Fibroblast of gingiva (primary cell): ENCODE measurements at places on chromosomes 11 and 22.
A peak's percentile ranks its signal among the peaks of the same experiment; 100 is the strongest.

DNA sequence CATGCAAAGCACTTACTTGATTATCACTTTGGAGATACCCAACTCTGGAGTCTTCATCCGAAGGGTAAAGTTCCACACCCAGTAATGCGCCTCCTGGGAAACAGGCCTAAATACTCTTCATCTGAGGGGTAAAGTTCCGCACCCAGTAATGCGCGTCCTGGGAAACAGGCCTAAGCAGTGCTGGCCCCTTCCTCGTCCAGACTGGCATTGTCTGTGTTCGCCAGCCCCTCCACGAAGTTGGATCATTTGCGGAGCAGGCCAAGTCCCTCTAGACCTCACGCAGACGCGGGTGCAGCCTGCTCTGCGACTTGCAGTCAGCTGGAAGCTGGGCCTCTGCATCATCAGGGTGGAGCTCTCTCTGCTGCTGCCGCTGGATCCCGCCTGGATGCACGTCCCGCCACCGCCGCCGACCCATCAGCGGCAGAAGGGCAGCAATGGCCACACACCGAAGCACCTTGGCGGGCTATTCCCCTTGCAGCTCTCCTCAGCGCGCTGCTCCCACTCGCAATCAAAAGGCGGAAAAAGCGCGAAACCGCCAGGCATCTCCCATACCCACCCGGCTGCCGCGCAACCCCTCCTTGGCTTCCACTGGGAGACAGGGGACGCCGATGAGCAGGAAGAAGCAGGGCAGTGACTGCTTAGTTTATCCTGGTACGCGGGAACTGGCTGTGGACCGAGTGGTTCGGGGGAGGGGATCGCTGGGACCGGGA, 34.1 kb upstream of the GLYATL1 start:
- DNase-seq = no peak

DNA sequence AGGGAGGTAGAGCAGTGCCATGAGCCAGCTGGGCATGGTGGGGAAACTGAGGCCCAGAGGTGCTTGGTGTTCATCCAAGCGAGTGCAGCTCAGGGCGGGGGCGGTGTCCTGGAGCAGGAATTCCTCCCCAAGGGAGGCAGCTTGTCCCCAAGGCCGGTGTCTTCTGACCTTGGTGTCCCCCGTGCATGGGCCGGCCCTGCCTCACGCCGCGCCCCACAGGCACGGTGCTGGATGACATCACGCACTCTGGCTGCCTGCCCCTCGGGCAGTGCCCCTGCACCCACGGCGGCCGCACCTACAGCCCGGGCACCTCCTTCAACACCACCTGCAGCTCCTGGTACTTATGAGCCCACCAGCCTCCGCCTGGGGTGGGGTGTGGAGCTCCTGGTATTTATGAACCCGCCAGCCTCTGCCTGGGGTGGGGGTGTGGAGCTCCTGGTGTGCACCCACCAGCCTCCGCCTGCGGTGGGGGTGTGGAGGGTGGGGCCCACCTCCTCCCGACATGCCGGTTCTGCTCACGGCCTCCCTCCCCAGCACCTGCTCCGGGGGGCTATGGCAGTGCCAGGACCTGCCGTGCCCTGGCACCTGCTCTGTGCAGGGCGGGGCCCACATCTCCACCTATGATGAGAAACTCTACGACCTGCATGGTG, 6.7 kb downstream of the MUC5B start:
- DNase-seq = no peak

- no peak for DNase-seq
Observed at GRCh38 chr11:64237484-64237951, 3.1 kb downstream of the VEGFB start.

DNA sequence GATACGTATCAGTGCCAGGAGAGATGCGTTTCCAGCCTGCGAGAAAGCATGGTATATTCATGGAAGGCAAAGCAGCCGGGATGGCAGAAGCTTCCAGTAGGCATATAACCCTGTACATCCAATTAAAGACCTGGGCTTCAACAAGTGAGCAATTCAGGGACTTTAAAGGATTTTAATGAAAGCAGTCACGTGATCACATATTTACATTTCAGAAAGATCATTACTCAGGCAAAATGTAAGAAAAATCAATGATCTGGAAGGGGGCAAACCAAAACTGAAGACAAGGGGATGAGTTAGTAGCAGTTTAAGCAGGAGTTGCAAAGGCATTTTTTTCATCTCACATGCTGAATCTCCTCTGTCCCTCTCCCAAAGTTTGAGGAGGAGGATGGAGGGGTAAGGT, 7.8 kb downstream of the CDON start:
- no peak for DNase-seq

GRCh38 chr11:19811380-19811779, 98.7 kb downstream of the NAV2 start:
- DNase-seq = no peak

DNA sequence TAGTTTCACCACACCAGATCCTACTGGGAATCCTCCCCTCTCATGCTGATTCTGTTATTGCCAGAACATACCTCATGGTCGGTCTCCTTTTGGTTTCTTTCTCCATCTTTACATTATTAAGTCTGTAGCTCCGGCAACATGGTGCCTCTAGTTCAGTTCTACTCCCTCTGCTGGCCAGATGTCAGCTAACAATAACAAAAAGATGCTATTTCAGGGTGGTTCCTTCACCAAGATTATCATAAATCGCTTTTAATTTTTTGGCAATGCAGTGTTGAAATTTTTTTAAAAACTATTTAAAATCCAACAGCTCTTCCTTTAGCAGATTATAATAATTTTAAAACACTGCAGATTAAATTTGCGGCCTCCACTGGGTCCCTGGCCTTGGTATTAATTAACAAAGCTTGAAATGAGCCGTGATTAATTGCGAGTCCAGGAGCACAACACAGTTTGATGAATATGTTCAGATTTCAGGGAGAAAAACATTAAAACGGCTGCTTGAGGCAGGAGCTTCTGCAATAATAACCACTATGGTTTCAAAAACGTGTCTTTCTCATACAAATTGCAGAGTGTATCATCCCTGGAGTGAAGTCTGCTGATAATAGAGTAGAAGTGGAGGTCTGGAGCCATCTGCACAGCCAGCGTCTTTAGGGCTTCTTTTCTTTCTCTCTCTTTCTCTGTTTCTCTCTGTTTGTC, 492.9 kb upstream of the KIRREL3 start:
- DNase-seq = no peak

DNA sequence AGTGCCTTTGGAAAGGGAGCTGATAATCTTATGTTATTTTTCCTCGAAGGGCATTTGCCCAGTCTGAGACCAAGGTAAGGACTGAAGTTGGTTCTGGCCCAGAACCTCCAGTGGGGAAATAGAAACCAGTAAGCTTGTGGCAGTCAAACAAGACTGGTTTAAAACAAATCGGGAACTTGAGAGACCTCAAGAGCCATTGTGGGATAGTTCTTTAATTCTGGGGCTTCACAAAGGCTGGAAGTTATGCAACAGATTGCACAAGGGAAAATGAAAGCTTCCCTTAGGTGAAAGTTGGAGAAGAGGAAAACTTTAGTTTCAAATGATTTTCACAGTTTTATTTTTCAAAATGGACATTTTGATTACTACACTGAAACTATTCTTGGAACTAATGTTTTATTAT, 33.5 kb upstream of the RAB38 start:
- DNase-seq = no peak

- DNase-seq = no peak
Observed at GRCh38 chr22:49867303-49868265, 13.9 kb downstream of the ZBED4 start.

GRCh38 chr11:66334605-66335442, 1.4 kb downstream of the RIN1 start:
- DNase-seq = no peak

GRCh38 chr11:2179516-2179915, 7.9 kb upstream of the TH start:
- DNase-seq = no peak

DNA sequence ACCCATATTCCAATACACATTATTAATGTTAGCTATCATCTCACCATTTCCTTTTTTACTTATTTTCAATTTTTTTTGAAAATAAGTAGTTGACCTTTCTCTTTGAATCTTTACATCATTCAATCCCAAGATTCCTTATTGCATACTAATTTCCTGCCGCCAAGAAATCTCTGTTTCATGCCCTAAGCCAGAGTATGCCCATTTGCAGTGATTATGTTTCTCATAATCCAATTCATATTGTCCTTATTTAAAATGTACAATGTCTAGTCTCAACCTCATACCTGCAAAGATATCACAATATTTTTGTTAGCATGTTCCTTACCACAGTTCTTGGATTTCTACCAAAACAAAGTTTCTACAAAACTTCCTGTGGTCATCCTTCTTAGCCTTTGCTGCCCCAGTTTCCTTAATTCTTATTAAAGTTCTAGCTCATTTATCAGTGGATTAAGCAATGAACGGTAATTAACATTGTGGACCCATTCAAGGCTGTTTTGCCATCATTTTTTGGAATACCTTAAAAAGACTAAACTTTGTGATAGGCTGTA, 75.3 kb downstream of the CD44 start:
- peak; percentile 16 for DNase-seq

- no peak for DNase-seq
Observed at GRCh38 chr22:45859231-45860161, 117.5 kb downstream of the WNT7B start.

- no peak for DNase-seq
Observed at GRCh38 chr22:23684026-23684425, 6.8 kb upstream of the RGL4 start.

- DNase-seq = peak; percentile 26
Observed at GRCh38 chr22:24148266-24149197, 32.8 kb upstream of the SUSD2 start.

DNA sequence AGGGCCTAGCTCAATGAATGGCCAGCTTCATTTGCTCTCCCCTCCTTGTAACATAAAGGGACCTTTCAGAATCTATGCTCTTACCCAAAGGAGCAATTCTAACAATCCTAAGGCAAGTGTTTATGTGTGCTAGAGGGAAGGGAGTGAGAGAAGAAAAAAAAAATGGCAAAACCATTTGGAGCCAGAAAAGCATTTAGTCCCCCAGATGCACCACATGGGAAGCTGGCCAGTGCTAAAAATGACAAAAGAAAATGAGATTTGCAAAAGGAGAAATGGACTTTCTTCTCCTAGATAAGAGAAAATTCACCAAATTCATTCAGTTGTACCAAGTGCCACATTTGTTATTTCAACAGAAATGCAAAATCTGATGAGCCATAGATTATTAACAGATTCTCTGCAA, 52.8 kb downstream of the SERGEF start:
- DNase-seq = no peak

GRCh38 chr11:2651826-2652271, 47.9 kb downstream of the KCNQ1OT1 start:
- no peak for DNase-seq

DNA sequence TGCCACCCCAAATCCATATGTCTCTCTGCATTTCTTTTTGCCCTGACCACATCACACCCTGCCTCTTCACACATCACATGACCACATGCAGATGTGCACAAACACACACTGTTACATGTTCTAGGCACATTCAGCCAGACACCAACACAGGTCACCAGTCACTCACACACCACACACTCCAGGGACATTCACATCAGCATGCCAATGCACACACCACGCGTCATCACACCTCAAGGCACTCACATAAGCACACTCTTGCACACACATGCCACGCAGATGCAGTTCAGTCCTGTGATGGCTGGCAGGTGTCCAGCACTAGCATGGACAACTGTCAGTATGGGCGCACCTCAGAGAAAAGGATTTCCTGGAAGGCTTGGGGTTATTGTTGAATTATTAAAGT, 77.0 kb upstream of the MYOD1 start:
- no peak for DNase-seq

- DNase-seq = no peak
Observed at GRCh38 chr22:43241138-43241597, 54.2 kb upstream of the TTLL12 start.

- DNase-seq = no peak
Observed at GRCh38 chr11:129973068-129973467, 29.6 kb downstream of the PRDM10 start.

DNA sequence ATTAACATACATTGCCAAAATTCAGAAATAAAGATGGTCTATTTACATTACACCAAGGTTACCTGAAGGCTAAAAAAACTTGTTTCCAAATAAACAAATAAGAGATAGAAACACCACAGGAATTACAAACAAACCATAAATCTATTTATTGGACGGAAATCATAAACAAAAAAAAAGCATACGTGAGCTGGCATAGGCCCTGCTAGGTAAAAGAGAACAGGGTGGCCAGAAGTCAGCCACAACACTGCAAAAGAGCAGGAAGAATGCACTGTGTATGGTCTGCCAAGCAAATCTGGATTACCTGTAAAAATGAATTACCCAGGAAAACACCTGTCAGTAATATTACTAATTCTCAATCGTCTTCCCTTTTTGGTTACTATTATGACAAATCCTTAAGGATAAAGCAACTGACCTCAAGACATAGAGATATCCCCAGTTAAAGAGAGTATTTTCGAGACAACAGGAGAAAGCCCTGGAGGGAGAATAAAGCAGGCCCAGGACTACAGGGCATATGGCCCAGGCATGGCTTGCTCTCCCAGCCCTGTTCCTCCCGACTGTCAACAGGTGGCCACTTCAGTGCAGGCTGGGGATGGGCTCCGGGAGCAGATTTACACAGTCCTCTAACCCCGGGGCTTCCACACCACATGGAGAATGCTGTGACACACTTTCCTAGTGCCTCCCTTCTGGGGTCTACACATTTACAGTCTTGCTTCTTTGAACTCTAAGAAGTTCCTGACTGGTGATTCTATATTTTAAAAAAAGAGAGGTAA, 18.0 kb downstream of the PPP2R1B start:
- no peak for DNase-seq

DNA sequence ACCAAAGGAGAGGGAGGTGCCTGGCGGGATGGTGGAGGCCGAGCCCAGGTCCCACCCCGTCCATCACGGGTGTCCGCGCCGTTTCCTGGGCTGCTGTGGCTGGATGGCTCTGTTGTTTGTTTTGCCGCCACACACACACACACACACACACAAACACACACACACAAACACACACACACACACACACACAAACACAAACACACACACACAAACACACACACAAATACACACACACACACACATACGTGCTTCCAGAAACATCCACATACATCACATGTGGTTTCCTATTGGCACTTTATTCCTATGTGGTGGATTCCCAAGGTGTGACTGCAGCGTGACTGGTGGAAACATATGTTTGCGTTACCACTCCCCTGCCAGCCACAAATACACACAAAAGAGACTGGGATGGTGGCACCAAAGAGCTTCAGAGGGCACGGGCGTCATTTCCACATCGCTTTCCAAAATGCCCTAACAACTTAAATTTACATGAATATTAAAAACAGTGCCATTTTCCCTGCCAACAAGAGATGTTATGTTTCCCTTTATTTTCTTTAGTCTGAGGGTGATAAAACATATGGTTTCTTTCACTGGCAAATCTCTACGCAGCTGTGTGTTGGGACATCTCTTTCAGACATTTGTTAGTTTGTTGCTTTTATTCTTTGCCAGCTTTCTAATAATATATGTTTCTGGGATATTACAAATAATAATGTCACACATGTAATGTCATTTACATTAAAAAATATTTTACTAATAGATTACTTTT, 356.8 kb downstream of the BRD1 start:
- no peak for DNase-seq

DNA sequence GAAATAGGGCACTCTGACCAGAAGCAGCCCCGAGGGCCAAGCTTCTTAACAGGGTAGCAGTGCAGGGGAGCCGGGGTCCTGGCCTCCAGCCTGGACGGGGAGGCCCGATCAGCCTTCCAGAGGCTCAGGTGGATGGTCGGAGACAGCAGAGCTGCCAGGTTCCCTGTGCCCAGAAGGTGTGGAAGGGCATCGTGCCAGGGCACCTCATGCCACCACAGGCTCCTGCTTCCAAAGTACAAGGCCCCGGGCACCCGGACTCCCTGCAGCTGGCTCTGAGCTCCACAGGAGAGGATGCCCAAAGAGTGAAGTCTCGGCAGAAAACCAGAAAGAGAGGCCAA, 14.3 kb downstream of the EHD1 start:
- no peak for DNase-seq
